ENCODE measurements at places on chromosomes 1 and 21. TPM values are rescaled to one million over a fixed set of nuclear protein-coding genes. Genes with fewer than 3 reads are reported as not detected.

GRCh38 chr1:82697965-82698364 is 897.2 kb downstream of the ADGRL2 start:
- DNase-seq = no peak
- H3K4me3 ChIP-seq = no peak overlapping the region
- no peaks in the 10 kb centered on the region for H3K4me1 ChIP-seq
- no peaks in the 10 kb centered on the region for H3K36me3 ChIP-seq
- H3K27ac ChIP-seq = no peak overlapping the region
- H3K27me3 ChIP-seq = no peaks in the 10 kb centered on the region

DNA sequence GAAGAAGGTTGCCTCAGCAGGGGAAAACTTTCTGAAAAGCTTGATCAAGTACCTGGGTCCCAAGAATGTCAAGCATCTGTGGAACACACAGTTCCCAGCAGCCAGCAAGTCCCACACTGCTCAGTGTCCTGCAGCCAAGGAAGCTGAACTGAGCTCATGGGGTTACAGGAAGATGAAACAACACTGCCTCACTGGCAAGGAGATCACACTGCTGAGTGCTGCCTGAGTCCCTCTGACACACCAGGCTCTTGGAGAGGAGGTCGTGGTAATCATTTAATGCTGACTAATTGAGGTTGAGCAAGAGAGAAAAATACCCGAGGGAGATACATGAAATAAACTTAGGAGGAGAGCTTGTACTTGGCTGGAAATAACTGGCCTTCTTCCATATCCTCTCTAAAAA is 75.2 kb downstream of the MPZL1 start:
- H3K4me3 ChIP-seq = no peak overlapping the region
- H3K36me3 ChIP-seq = no peaks in the 10 kb centered on the region
- H3K4me1 ChIP-seq = no peaks in the 10 kb centered on the region
- DNase-seq = no peak
- H3K27me3 ChIP-seq = no peaks in the 10 kb centered on the region
- no peak overlapping the region for H3K27ac ChIP-seq

Gene ADAMTSL4
- 2.4 TPM for total RNA-seq

DNA sequence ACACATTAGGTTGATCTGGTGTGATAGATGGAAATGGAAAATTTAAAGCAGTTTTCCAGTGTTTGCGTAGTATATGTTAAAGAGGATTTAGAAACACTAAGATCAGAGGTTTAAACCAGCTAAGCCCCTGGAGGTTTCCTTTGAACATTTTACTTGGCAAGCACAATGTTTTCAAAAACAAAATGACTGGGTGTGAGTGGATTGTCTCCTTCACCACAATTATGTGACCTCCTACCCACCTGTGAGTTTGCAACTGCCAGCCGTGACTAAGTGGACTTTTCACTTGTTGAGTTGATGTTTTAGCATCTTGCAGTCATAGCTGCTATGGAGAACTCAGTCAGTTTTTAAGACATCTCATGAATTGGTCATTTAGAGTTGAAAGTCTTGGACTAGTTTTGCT is 4.7 kb downstream of the CCDC190 start:
- DNase-seq = no peak
- H3K27ac ChIP-seq = no peak overlapping the region
- H3K4me3 ChIP-seq = no peak overlapping the region
- H3K27me3 ChIP-seq = no peaks in the 10 kb centered on the region
- H3K4me1 ChIP-seq = no peaks in the 10 kb centered on the region
- H3K36me3 ChIP-seq = no peaks in the 10 kb centered on the region

Gene NFASC
- total RNA-seq = not detected

All from naive thymus-derived CD4-positive, alpha-beta T cell (primary cell).